A549 treated with ZK216348 at 1 μM for 4 hours (cell line): ENCODE measurements at places on chromosomes 7 and 10. TPM values are rescaled to one million over a fixed set of nuclear protein-coding genes. Genes with fewer than 3 reads are reported as not detected.

Gene PTPRZ1
- total RNA-seq, result not detected in 5 replicates

Gene LZTS2
- total RNA-seq, result 22.6 to 47.5 TPM (median 42.1 TPM) in 5 replicates

Gene PARG
- total RNA-seq, result 15.0 to 22.7 TPM (median 18.2 TPM) in 5 replicates

Gene OPALIN
- not detected in 5 replicates for total RNA-seq

Gene TMEM140
- total RNA-seq, result 0.84 to 1.4 TPM (median 0.97 TPM) in 5 replicates

Gene SAP25
- total RNA-seq, result 0.35 to 1.8 TPM (median 0.64 TPM) in 5 replicates

Gene INTS15
- 21.5 to 28.4 TPM (median 25.4 TPM) in 5 replicates for total RNA-seq

Gene WASHC2A
- 12.0 to 15.4 TPM (median 13.1 TPM) in 5 replicates for total RNA-seq

Gene HABP2
- 0.07 to 0.12 TPM (median 0.09 TPM) in 4 of 5 replicates, not detected in the other for total RNA-seq

Gene AFAP1L2
- total RNA-seq, result 21.1 to 27.8 TPM (median 23.9 TPM) in 5 replicates

Gene GPR37
- 0.45 to 0.89 TPM (median 0.64 TPM) in 5 replicates for total RNA-seq

Gene SYT15B
- total RNA-seq, result 2.6 to 5.2 TPM (median 3.0 TPM) in 5 replicates

Gene CXCL12
- total RNA-seq, result 0.08 to 0.25 TPM (median 0.20 TPM) in 3 of 5 replicates, not detected in the others

Gene EVX1
- 0.14 to 0.19 TPM (median 0.15 TPM) in 3 of 5 replicates, not detected in the others for total RNA-seq

Gene GDF10
- 0.05 to 0.19 TPM (median 0.11 TPM) in 4 of 5 replicates, not detected in the other for total RNA-seq

Gene CFAP70
- total RNA-seq, result 0.11 to 0.22 TPM (median 0.12 TPM) in 5 replicates

Gene CEP41
- 12.3 to 15.3 TPM (median 13.6 TPM) in 5 replicates for total RNA-seq

Gene ERVW-1
- total RNA-seq, result not detected in 5 replicates

Gene CRHR2
- total RNA-seq, result not detected in 5 replicates

Gene FFAR4
- 0.12 to 0.33 TPM (median 0.22 TPM) in 5 replicates for total RNA-seq

Gene ECHS1
- 122 to 153 TPM (median 138 TPM) in 5 replicates for total RNA-seq

Gene TRUB1
- total RNA-seq, result 11.3 to 18.7 TPM (median 15.9 TPM) in 5 replicates

Gene ADRB1
- 0.70 to 1.4 TPM (median 1.2 TPM) in 5 replicates for total RNA-seq

Gene CDNF
- 0.52 to 1.4 TPM (median 1.1 TPM) in 5 replicates for total RNA-seq

Gene C10orf53
- not detected in 5 replicates for total RNA-seq

Gene LRMDA
- 3.1 to 5.6 TPM (median 4.5 TPM) in 5 replicates for total RNA-seq

Gene GRID2IP
- total RNA-seq, result not detected in 5 replicates

Gene SPDYE2B
- not detected in 5 replicates for total RNA-seq
